Activated CD4-positive, alpha-beta T cell treated with anti-CD3 and anti-CD28 coated beads, Interleukin-2, Interleukin-6, amounts not matched to agents 100 ng/mL and 50 ng/mL, durations not matched to agents 16 hours and 8 hours (primary cell): ENCODE measurements at places on chromosomes 5 and 9.

DNA sequence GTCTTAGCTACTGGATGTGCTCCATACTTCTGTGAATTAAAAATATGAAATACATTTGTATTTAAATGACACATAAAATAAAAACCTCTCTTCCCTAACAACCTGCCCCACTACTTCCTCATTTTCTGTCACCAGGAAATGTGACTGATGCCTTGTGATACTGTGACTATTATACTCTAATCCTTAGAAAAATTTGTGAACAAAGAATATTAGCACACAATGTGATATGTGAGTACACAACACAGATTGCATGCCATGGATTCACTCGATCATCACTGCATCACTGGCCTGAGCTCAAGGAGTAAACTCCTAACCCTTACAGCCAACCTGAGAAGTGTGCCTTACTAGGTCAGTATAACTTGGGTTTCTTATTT lies 281.0 kb downstream of the EFNA5 start:
- DNase-seq = no peak

DNA sequence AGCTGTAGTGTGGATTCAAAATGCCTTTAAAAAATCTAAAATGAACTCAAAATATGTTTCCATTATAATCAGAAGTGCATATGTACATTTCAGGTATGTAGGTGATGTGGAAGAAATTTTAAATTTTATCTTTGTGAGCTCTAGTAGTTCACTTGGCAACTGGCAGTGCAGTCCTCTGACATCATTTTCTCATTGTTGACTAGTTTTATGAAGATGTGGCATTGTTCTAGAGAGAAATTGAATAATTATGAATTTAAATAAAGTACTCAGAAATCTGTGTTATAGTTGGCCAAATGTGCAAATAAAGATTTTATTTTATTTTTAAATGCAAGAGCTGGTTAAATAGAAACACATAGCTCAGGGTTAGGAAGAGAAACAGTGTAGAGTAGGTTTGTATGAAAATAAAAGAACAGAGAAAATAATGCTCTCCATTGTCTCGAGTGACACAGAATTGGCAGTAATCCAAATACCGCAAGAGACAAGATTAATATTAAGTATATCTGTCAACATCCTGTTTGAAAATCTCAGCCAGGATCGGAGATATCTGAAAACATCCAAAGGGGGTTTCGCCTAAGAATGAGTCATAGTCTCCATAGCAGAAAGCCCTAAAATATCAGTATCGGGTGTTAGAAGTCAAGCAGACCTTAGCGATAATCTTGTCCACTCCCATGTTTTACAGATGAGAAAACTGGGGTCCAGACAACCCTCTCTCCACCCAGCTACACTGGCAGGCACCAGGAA lies 189.4 kb downstream of the CCDC192 start:
- no peak for DNase-seq

GRCh38 chr5:93611976-93612854 lies 29.2 kb downstream of the NR2F1 start:
- DNase-seq = no peak

DNA sequence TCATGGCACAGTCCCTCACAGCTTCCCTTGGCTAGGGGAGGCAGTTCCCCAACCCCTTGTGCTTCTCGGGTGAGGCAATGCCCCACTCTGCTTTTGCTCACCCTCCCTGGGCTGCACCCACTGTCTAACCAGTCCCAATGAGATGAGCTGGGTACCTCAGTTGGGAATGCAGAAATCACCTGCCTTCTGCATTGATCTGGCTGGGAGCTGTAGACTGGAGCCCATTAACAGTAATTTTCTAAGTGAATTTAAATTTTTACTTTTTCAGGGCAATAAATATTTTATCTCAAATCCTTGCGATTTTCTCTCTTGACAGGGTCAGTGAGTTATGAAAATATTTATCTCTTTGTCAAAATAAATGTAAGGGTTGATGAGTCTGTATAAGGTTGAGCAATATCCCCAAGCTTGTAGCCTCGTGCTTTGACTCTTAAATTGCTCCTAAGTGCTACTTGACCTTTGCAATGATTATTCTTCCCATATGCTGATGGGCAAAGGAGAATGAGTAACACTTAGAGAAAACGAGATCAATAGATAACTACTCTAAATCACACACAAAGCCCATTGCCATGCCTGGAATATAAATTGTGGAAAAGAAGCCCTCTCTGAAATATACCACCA lies 82.1 kb upstream of the MOCS2 start:
- no peak for DNase-seq

GRCh38 chr5:125298258-125298657 lies 551.8 kb upstream of the ZNF608 start:
- DNase-seq = no peak

- DNase-seq = peak; percentile 39
These were observed 71.9 kb downstream of the RALGPS1 start for GRCh38 chr9:126986506-126986951.

DNA sequence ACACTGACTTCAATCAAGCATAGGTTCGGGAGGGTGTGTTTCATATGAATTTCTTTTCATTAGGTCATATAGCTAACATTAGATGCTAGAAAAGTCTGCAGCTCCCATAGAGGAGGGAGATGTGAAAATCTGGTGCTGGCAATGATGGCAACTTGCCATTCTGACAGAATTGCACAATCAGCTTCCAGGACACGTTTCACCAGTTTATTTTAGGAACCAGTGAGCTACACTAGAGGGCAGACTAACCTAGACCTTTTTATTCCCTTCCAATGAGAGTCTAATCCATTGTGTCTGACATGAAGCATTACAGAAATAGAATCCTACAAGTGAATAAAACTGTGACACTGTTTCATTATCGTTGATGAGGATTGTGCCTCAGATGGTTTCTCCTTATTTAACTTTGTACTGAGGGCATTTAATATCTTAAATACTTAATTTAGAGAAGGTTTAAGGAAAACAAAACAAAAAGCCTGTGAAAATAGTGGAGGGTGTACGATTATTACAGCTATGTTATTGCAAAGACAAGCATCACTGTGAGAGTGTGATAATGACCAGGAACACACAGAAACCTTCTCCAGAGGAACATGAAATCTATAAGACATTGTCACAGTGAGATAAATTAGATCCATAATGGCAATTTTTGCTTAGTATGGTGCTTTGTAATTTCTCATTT lies 363.3 kb upstream of the RPS23 start:
- peak; percentile 63 for DNase-seq

DNA sequence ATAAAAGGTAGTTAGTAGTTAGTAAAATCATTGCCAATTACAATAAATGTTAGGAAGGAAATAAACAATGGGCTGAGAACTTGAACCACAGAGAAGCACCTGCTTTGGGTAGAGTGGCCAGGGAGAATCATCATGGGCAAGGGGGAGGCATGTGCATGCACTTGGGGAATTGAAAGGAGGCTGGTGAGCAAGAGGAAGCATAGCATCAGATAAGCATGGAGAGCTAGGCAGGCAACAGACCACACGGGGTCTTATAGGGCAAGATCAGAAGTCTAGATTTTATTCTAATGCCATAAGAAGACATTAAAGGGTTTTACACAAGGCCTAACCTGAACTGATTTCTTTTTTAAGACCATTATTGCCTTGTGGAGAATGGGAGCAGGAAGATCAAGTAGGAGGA lies 93.4 kb downstream of the PIP5K1B start:
- DNase-seq = no peak

DNA sequence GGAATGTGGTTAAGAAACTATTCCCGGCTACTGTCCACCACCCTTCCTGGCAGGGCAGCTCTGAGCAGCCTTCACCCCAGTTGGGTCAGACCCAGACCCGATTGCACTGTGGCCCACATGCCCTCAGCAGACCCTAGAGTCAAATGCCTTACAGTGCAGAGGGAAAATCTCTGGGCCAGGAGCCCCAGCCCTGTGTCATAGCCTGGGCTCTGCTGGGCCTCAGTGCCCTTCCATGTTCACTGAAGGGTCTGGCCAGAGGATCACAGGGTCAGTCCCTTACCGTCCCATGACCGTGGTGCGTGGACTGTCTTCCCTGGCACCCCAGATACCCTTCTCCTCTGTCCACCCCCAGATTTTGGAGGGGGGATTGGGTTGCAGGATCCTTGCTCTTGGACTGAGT lies 73.5 kb upstream of the COL5A1 start:
- DNase-seq = no peak

- DNase-seq = peak; percentile 63
These were observed 4.7 kb upstream of the TNIP1 start for GRCh38 chr5:151085517-151086041.

DNA sequence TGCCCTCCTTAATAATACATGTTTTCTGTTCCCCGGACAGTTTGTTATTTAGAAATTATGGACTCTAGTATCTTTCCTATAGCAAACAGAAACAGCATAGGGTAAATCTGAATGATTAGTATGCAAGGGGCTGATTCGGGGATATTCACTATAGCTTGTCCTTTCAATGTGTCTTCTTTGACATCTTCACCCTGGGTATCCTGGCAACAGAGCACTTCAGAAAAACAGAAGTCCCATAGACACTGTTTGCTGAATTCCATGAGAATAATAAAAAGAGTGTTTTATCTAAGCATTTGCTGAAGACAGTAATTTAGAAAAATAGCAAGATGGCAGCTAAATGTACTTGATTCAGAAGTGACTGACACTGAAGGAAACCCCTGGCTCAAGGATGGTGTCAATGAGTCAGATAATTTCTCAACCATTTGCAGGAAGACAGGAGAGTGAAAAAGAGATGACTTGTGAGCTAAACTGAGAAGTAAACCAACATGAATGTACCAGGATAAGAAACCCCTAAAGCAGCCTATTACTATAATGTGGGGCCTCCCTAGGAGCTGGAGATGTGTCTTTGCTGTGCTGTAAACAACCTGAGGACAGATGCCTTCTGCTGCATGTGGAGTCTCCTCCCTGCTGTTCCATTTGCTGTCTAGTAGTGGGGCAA lies 246.2 kb downstream of the MAN2A1 start:
- DNase-seq = peak; percentile 42

DNA sequence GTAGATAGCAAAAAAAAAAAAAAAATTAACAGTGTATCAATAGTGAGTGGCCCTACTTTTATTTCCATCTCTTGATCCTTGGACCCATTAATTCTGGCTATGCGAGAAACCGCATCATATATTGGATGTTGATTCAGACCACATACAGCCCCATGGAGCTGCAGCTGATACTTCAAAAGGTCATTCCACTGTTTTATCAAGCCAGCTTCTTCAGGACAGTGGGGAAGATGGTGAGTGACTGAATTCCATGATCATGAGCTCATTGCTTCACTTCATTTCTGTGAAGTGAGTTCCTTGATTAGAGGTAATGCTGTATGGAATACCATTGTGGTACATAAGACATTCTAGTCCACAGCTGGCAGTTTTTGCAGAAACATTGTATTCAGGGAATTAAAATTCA lies 222.9 kb upstream of the MEF2C start:
- no peak for DNase-seq

- no peak for DNase-seq
These were observed 21.5 kb downstream of the PDGFRB start for GRCh38 chr5:150134198-150134588.

DNA sequence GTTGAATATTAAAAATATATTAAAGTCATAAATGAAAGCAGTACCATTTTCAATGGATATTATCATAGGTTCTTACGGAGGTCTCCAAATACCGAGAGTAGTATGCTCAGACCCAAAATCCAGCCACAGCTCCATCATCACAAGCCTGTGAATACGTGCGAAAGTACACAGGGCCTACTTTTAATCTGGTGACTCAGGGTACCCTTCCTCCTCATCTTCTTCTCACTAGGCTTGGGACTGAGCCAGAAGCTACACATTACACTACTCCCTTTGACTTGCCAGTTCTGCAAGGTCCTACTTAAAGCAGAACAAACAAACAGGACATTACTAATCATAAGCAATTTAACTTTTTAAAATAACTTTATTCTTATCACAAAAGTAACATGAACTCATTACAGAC lies 7.6 kb upstream of the RIC1 start:
- DNase-seq = no peak

DNA sequence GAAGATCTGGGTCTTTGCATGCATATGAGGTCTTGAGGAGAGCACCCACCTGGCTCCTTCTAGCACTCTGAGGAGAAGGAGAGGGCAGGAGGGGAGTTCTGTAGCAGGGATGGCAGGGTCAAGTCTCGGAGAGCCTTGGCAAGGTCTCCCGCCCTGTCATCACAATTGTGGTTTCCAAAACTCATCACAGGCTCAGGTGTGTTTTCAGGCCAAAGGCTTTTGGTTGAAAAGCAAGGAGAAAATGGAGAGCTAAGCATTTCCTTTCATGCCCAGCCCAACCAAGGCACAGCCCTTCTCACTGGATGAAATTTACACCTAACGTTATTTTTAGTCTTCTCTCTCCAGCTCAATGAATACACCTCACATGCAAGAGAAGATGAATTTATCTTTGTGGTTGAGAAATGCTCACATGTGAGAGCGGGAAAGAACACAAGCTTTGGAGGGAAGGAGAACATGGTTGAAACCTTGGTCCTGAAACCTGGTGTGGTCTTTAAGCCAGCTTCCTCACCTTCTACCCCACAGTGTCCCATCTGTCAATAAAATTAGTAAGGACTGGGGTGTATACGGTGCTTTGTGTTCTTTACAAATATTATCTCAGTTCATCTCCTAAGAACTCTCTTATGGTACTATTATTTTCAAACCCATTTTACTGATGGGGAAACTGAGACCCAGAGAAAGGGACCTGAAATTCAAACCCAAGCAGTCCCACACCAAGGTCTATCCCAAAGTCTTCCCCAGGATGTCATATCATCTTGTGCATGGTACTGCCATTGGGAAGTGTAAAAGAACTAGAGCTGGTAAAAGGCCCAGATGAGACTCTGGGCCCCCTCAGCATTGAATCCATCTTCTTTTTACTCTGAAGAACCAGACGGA lies 47.8 kb upstream of the CPEB4 start:
- DNase-seq = no peak

DNA sequence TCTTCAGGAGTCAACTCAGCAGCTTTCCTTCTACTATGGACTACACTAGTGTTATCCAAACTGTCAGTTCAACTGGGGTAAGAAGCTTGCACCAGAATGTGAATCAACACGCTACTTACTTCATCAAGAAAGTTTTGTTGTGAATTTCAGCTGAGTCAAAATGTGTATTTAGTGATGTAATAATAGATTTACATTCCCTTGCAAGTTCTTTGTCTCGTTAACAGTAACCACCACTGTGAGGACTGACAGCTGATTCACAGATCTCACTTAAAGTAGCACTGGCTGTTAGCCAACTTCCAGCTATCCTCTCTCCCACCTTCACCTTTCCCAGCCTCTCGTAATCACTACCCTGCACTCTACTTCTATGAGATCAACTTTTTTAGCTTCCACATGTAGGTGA lies 445.3 kb downstream of the NTRK2 start:
- peak; percentile 4 for DNase-seq

GRCh38 chr5:93782978-93783377 lies 41.6 kb upstream of the POU5F2 start:
- no peak for DNase-seq

DNA sequence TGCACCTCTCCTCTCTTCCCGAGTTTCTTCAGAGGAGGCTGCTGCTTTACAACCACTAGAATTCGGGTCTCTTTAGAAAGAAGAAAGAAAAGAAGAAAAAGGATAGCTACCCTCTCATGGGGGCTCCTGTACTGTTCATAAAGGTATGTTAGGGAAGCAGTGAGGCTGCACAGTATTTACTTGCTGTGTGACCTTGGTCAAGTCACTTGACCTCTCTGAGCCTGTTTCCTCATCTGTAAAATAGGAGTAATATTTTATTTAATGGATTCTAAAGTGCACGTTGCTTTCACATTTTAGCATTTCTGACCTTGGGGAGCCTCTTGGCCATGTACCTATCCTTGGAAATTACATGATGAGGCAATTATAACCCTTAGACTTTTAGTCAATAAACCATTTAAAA lies 88.8 kb downstream of the SETX start:
- DNase-seq = no peak

- DNase-seq = no peak
These were observed 1.4 kb upstream of the COL27A1 start for GRCh38 chr9:114153761-114154599.
